ENCODE measurements at places on chromosomes 1 and 21.

DNA sequence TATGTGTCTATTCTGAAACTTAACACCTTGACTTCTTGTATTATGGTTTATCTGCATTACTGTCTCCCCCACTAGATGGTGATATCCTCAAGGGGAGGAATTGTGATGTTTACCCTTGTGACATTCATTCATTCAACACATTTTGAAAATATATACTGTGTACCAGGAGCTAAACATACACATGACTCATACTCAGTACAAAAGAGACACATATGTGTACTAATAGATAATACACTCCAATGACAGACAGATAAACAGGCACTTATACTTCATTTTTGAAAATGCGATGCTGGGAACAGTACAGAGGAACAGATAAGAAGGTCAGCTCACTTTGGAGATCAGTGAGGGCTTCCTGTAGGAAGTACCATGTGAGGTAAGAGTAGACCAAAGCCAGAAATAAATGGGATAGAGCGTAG, 8.9 kb upstream of the RAB3GAP2 start:
- no peak for DNase-seq

- peak; percentile 59 for DNase-seq
Observed at GRCh38 chr1:153441238-153441755, 19.2 kb downstream of the S100A7 start.

DNA sequence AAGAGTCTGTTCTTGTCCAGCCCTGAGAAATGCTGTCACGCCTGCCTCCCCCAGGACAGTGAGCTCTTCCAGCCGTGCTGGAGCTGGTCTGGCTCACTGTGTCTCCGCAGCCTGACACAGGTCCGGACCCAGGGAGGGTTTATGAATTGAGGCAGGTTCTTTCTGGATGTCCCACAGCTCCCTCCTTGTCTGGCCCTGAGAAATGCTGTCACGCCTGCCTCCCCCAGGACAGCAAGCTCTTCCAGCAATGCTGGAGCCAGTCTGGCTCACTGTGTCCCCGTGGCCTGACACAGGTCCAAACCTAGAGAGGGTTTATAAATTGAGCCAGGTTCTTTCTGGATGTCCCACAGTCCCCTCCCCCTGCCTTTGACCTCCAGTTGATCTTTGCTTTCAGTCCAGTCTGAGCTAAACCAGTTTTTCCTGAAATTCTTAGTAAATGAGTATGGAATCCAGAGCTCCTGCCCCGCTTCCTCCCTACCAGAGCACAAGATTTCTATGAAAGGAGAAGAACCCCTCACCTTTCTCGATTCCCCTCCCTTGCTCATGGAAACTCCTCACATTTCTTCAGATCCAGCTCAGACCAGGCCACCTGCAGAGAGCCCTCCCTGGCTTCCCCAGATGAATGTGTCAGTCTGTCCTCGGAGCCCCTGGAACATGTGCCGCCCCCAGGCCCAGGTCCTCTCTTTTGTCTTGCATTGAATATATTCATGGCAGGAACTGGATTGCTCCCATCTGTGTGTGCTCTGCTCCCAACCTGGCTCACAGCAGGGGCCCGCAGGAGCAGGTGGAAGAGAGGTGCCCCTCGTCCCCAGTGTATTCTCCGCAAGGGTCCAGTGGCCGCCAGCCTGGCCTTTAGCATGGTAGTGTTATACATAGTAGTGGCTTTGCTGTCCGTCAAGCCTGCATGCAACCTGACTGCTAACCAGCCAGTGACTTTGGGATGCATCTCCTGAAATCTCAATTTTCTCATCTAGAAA, 116.3 kb downstream of the EPHB2 start:
- DNase-seq = peak; percentile 19

- peak; percentile 23 for DNase-seq
Observed at GRCh38 chr1:56824938-56825337, 5.7 kb upstream of the FYB2 start.

GRCh38 chr1:27395441-27396195, 3.2 kb downstream of the GPR3 start:
- peak; percentile 61 for DNase-seq

GRCh38 chr21:37843191-37843590, 73.1 kb downstream of the KCNJ6 start:
- DNase-seq = no peak

- no peak for DNase-seq
Observed at GRCh38 chr1:237316352-237316751, 274.4 kb downstream of the RYR2 start.

DNA sequence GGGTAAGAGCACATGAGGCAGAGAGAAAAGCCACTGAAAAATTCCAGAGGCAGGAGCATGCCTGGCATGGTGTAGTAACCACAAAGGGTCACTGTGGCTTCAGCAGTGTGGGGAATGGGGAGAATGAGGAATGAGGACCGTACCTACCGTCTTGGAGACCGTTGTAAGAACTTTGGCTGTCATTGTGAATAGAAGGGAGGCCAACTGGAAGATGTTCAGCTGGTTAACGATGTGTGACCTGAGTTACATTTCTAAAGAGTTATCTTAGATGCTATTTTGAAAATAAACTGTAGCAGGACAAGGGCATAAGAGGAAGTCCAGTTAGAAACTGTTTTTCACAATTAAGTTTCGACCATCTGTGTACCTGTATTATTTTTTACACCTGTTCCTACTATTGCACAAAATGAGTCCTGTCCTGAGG, 365.5 kb upstream of the SGIP1 start:
- DNase-seq = no peak

DNA sequence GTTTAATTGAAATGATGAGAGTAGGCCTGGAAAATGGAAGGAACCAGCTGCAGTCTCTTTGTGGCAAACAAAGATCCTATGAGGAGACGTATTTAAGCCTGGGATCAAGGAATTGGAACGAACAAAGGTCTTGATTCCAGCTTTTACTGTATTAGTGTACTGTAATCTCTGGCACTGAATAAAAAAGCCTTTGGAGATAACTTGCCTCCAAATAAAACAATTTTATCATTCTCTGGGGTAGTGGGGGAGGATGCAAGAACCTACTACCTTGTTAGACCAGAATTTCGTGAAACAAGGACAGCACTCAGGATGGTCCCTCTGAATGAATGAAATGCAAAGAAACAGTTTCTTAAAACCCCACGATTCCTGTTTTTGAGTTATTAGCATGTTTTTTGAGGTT, 134.2 kb downstream of the RWDD3 start:
- no peak for DNase-seq

- DNase-seq = no peak
Observed at GRCh38 chr1:29630756-29631155, 394.4 kb downstream of the PTPRU start.

DNA sequence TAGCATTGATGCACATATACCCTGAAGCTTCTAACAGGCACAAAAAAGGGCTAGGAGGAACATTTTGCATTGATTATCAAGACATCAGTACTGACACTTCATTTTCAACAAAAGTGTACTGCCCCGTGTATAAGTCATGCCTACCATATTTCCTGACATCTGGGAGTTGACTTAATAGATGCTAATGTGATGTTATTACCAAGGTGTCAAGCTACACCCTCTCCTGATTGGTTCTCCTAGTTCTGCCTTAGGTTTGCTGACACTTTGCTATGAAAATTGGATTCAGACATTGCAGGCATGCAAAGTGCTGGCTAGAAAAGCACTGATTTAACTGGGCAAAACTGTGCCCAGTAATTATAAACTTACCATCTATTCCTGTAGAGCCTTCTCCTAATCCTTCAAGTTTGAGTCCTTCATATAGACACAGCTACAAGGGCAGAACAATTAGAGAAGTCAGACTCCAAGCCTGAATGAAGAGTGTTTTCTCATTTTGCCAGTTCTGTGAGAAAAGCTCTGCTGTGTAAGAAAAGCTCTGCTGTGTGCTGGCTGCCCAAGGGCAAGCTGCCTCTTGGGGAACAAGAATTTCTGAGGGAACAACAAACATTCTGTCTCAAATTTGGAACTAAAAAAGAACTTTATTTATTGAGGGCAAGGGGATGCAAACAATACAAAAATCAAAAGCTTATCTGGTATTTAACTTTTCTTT, 11.2 kb downstream of the S100A10 start:
- DNase-seq = no peak

- no peak for DNase-seq
Observed at GRCh38 chr1:174689524-174689923, 241.8 kb downstream of the GPR52 start.

- DNase-seq = no peak
Observed at GRCh38 chr1:48190881-48191280, 31.6 kb upstream of the SLC5A9 start.

DNA sequence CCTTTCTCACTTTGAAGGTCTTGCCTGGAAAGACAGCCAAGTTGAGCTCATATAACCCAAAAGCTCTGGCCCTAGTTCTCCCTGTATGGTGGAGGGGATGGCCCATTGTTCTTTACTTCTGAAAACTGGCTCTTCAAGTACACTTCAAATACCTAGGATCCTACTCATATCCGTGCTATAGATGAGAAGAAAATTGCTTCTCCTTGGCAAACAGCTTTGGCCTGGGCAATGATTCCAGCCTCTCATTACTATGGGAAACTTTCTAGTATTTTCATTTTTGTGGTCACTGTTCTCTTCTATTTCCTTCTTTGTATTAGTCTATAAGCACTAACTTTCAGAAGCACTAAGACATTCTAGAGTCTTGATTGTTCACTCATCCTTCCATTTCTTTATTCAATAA, 53.7 kb downstream of the ZNF697 start:
- no peak for DNase-seq

- DNase-seq = no peak
Observed at GRCh38 chr21:42672699-42673458, 19.5 kb downstream of the PDE9A start.

GRCh38 chr1:225430301-225430700, 2.5 kb upstream of the LBR start:
- no peak for DNase-seq

DNA sequence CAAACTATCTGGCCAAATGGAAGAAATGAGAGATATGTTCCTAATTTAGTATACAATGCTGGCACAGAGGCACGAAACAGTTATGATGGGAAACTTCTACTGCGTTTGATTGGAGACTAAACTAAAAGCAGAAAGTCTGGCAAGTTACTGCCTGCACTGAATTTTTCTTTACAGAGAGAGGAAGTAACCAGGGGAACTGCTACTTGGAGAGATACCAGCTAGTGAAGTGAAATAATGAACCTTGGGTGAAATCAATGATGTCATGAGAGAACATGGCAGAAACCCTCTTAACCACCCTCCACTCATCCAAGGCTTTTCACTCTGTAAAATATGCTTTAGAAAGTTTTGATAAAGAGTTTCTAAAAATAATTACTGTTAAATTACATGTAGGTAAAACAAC, 29.3 kb downstream of the NIBAN1 start:
- no peak for DNase-seq

GRCh38 chr1:247825362-247825761, 1.4 kb upstream of the OR14A16 start:
- no peak for DNase-seq

DNA sequence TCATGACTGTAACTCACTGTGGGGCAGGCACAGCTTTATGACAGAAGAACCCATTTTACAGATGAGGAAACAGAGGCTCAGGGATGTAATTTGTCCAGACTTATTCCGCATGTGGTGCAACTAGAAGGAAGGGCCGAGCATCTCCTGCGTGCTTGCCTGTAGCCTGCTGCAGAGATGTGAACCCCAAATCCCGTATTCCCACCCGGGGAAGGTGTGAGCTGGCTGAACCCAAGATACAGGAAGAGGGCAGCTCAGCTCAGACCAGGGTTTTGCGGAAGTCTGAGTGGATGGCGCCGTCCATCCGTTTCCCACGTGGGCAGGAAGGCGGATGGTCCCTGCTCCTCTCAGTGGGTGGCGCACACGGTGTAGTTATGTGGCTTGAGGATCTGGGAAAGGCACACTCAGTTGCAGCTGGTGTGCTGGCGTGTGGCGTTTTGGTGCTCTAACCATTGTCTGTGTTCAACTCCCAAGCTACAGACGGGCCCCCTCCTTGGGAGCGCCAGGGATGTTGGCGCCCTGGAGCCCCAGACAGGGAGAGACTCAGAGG, 1.2 kb downstream of the CROCC start:
- DNase-seq = no peak

DNA sequence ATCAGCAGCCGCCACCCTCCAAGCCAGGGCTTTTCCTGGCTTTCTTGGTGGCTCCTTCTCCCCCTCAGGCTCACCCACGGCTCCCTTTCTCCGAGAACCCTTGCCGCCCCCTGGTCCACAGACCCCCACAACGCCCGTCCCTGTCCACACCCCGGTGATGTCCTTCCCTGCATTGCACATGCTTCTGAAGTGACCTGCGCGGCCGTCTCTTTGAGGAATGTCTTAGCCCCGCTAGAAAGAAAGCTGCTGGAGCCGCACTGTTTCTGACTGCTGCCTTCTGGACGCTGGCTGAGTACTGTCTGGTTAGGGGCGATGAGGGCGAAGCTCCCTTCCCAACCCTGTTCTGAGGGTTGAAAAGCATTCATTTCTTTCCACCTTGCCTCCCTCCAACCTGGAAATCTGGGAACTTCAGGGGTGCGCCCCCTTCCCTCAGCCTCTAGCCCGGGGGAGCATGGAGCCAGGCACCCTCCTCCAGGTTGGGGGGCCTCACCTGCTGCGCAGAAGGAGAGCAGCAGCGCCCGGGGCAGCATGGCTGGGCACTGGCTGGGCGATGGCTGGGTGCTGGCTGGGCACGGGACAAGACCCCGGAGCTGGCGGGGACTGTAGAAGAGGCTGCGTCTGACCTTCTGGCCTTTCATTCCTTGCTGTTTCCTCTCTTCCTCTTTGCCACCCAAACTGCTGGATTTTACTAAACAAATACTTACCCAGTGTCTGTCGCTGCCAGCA, at the start of gene CLEC20A:
CLEC20A (minus strand) TSS at position 555 of the 726 bp plus-strand sequence; CDS start at position 530, 25 bp downstream.
- DNase-seq = no peak

DNA sequence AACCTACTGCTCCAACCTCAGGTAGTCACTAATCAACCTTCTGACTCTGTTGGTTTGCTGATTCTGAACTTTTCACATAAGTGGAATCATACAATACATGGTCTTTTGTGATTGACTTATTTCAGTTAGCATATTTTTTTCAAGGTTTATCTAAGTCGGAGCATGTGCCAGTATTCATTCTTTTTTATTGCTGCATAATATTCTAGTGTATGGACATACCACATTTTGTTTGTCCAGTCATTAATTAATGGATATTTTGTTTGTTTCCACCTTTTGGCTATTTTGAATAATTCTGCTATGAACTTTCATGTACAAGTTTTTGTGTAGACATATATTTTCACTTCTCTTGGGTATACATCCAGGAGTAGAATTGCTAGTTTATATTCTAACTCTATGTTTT, 53.0 kb upstream of the LRRN2 start:
- no peak for DNase-seq

DNA sequence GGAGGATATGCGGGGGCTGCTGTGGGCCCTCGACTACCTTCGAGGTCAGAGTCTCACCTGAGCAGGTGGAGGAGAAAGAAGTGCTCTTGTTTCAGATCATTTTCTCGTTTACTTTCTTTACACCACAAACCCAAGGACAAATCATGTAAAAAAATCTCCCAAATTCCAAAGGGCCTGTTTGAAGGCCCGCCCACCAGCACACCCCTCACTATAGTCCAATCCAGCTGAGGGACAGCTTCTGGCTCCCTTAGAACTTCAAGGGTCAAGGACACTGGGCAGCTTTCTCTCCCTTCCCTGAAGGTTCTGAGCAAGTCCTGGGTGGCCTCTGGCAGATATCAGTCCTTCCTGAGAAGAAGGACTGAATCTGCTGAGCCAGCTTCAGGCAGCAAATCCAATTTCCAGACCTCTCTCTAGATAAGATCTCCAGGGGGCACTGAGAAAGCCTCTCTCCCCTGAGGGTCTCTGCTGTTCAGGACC, 5.5 kb downstream of the STK40 start:
- no peak for DNase-seq

- no peak for DNase-seq
Observed at GRCh38 chr1:231016234-231016633, 23.8 kb downstream of the FAM89A start.

Measured in NCI-H1092 treated with DMSO at 0.1 percent for 48 hours (cell line).